Neural crest cell (in vitro differentiated cells): ENCODE measurements at places on chromosomes 2 and 18.
A peak's percentile ranks its signal among the peaks of the same experiment; 100 is the strongest.

DNA sequence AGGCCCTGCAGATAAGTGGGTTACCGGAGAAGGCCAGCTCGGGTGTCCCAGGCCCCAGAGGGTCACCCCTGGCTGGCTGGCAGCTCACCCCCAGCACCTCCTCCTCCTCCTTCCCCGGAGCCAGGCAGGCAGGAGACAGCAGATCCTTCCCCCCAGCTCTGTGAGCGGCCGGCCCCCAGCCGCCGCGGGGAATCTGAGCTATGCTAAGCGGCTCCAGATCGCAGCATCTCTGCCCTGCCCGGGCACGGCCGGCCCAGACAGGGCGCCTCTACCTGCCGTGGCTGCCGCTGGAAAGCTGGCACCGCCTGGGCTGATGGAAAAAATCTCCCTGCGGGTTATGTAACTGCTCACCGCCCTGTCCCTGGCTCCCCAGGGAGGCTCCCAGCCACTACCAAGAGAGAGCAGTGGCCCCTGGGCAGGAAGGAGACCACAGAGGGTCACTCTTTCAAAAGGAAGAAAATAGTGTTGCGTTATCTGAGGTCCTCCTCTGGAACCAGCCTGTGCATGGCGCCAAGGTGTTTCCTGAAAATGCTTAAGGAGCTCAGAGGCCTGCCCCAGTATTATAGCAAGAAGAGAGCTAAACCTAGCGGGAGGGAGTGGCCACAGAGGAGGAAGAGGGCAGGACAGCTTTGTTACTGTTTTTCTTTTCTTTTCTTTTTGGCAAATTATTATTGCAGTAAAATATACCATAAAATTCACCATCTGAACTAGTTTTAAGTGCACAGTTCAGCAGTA is 179.0 kb downstream of the SMAD7 start:
- DNase-seq, result no peak
- H3K4me1 ChIP-seq, result peaks cover 7% of the 10 kb centered on the region
- H3K27me3 ChIP-seq, result no peaks in the 10 kb centered on the region

GRCh38 chr2:200048421-200048820 is 93.0 kb downstream of the MAIP1 start:
- H3K4me3 ChIP-seq, result no peak overlapping the region
- DNase-seq, result no peak
- peaks cover 4% of the 10 kb centered on the region for H3K36me3 ChIP-seq
- H3K27me3 ChIP-seq, result no peaks in the 10 kb centered on the region
- no peak overlapping the region for H3K27ac ChIP-seq

GRCh38 chr2:28662468-28663181 is 89.0 kb upstream of the PPP1CB start:
- no peak overlapping the region for H3K27ac ChIP-seq
- H3K27me3 ChIP-seq, result no peaks in the 10 kb centered on the region
- H3K36me3 ChIP-seq, result no peaks in the 10 kb centered on the region

DNA sequence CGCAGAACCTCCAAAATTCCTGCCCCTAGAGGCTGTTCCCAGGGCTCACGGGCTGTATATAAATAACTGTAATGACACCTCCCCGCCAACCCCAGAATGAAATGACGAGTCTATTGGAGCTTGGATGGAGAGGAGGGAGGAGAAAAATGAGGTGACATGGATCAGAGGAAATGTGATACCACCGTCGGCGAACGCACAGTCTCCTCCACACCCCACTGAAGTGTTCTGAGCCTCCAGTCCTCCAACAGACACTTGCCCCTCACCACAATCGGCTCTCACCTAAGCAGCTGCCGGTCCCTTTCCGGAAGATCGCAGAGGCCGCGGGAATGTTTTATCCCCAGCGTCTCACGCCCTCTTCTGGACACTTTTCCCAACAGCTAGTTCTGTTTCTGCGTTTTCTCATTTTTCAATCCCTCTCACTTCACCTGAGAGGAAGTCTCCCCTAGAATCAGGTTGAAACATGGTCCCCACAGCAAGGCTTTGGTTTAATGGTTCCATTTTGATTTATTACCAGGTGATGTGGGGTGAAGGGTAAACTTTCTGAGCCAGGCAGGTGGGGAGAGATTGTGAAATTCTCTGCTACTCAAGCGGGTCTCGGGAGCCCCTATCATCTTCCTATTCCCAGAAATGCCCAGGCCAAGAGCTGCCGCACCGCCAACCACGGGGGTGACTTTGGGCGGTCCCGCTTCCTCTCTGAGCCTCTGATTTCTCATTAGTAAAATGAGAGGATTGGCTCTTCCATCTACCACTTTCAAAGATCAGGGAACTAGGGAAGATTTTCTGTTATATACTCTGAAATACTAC is 9.1 kb upstream of the MYO5B start:
- DNase-seq, result peak; percentile 60
- peaks cover 53% of the 10 kb centered on the region for H3K27me3 ChIP-seq
- H3K36me3 ChIP-seq, result no peaks in the 10 kb centered on the region
- H3K4me3 ChIP-seq, result no peak overlapping the region

GRCh38 chr2:43467891-43468290 is 127.9 kb downstream of the THADA start:
- no peak overlapping the region for H3K4me3 ChIP-seq
- H3K27me3 ChIP-seq, result no peaks in the 10 kb centered on the region
- no peak for DNase-seq
- peaks cover 18% of the 10 kb centered on the region for H3K36me3 ChIP-seq
